ENCODE measurements at places on chromosomes 7 and 10. TPM values are rescaled to one million over a fixed set of nuclear protein-coding genes. Genes with fewer than 3 reads are reported as not detected.

SSC4D gene
- 1.1 TPM for total RNA-seq

MCM10 gene
- total RNA-seq: 43.1 TPM

AMPH gene
- not detected for total RNA-seq

CYP26C1 gene
- 0.07 TPM for total RNA-seq

RGR gene
- total RNA-seq: not detected

CD36 gene
- total RNA-seq: 0.32 TPM

MARVELD1 gene
- 36.1 TPM for total RNA-seq
